ENCODE measurements at places on chromosomes 4 and X.

- no peak for DNase-seq
Observed at GRCh38 chrX:80354966-80355465, 65.2 kb upstream of the TENT5D start.

GRCh38 chr4:120903419-120903818 is 19.1 kb downstream of the PRDM5 start:
- no peak for DNase-seq

- no peak for DNase-seq
Observed at GRCh38 chr4:173827707-173828106, 297.7 kb upstream of the HAND2 start.

- no peak for DNase-seq
Observed at GRCh38 chr4:184655889-184656869, 6.6 kb downstream of the PRIMPOL start.

- no peak for DNase-seq
Observed at GRCh38 chr4:90845777-90846176, 718.6 kb downstream of the CCSER1 start.

- no peak for DNase-seq
Observed at GRCh38 chr4:105510245-105510644, 36.4 kb upstream of the PPA2 start.

DNA sequence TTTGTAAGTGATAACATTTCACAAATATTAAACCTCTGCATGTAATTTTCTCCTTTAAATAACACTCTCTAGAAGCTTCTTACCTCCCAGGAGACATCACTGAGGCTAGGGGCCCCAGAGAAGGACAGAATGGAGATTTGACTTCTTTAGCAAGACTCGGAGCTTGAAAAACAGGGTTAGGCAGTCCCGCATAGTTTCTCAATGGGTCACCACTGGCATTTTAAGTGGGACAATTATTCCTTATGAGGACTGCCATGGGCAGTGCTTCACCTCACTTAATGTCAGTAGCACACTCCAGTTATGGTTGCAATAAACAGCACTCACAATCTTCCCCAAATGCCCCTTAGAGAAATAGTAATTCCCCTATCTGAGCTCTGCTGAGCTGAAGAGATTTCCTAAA is 66.7 kb upstream of the NOCT start:
- no peak for DNase-seq

GRCh38 chr4:4627906-4628305 is 86.1 kb upstream of the STX18 start:
- no peak for DNase-seq

DNA sequence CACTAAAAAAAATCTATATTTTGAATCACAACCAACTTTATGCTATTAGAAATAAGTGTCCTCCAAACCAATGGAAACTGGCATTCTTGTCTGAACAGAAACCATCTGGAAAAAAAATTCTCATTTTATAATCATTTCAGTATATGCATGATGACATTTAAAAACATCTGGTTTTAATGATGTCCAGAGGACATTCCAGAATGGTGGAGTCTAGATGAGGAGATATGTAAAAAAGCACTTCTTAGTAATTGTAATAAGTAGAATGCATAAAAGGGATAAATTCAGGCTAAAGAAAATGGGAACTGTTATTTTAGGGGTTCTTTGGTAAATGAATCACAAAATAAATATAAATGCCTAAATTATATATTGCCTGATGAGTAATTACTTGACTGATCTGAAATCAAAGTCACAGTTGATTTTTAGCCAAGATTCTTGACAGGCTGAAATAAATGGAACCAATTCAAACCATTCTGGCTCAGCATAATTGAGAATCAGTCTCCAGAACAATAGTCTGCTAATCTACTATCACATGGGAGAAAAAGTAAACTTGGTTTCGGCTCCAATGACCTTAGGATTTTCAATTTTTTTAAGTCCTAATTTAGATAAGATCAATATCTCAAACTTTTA is 636.6 kb downstream of the FAT4 start:
- no peak for DNase-seq

- DNase-seq = no peak
Observed at GRCh38 chr4:11313157-11313943, 115.3 kb downstream of the HS3ST1 start.

GRCh38 chrX:153700376-153700945 is 12.7 kb downstream of the SLC6A8 start:
- DNase-seq = no peak

GRCh38 chrX:132677233-132677716 is 188.4 kb upstream of the MBNL3 start:
- no peak for DNase-seq

DNA sequence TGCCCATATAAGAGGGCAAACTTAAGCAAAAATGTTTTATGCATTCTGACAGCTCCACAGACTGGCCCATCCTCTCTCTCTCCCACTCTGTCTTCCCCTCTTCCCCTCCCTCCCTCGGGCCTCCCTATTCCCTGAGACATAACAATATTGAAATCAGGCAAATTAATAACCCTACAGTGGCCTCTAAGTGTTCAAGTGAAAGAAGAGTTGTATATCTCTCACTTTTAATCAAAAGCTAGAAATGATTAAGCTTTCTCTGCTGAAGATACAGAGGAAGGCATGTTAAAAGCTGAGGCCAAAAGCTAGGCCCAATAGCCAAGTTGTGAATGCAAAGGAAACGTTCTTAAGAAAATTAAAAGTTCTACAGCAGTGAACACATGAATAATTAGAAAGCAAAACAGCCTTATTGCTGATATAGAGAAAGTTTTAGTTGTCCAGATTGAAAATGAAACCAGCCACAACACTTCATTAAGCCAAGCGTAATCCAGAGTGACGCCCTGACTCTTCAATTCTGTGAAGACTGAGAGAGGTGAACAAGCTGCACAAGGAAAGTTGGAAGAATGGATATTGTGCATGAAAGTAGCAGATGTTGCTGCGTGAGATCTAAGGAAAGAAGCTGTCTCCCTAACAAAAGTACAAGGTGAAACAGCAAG is 54.9 kb downstream of the USO1 start:
- no peak for DNase-seq

GRCh38 chrX:11953615-11954014 is 184.7 kb upstream of the FRMPD4 start:
- DNase-seq = no peak

GRCh38 chr4:97759785-97760184 is 383.5 kb downstream of the STPG2 start:
- no peak for DNase-seq

- DNase-seq = no peak
Observed at GRCh38 chrX:44585866-44586265, 43.2 kb upstream of the FUNDC1 start.

- no peak for DNase-seq
Observed at GRCh38 chr4:81227138-81227537, 12.1 kb upstream of the PRKG2 start.

DNA sequence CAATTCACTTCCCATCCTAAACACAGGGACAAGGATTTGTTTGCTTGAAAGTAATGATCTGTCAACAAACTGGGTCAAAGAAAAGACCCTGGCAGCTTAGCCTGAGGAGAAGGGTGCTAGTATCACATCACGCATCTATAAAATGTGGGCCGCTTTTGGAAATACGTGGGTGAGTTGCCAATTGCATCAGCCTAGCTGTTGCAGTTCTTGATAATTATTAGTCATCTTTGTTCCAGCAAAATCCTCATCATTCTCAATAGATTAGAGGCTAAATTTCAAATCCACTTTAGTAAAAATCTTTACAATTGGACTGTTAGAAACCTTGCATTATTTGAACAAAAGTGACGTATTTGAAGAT is 33.6 kb upstream of the TAPT1 start:
- no peak for DNase-seq

DNA sequence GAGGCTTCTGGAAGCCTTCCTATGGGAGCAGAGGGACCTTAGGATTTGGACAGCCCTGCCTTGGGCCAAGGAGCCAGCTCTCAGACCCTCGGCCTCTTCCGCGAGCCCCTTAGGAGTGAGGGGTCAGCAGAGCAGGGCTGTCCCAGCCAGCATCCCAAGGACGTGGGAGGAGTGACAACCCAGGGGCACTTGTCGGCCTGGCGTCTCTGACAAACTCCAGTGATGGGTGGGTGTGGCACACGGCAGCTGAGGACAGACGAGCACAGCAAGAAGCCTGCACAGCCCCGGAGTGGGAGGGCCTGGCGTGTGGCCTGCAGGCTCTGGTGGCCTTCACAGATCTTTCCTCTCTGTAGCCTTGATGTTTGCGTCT is 11.6 kb upstream of the TNIP2 start:
- DNase-seq = no peak

DNA sequence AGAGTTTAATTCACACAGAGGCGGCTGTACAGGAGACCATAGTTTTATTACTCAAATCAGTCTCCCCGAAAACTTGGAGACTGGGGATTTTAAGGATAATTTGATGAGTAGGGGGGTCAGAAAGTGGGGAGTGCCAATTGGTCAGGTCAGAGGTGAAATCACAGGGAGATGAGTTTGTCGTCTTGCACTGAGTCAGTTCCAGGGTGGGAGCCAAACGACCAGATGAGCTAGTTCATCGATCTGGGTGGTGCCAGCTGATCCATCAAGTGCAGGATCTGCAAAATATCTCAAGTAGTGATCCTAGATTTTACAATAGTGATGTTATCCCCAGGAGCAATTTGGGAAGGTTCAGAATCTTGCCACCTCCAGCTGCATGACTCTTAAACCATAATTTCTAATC is 4.0 kb downstream of the ETFDH start:
- no peak for DNase-seq

GRCh38 chrX:5233830-5234229 is 994.8 kb downstream of the NLGN4X start:
- DNase-seq = no peak

GRCh38 chrX:19372547-19373331 is 29.0 kb downstream of the PDHA1 start:
- peak; percentile 2 for DNase-seq

GRCh38 chrX:107626481-107626880 is 1.8 kb upstream of the PRPS1 start:
- DNase-seq = no peak

GRCh38 chr4:123587983-123588494 is 191.4 kb downstream of the SPRY1 start:
- peak; percentile 70 for DNase-seq

GRCh38 chr4:732911-733630 is 27.4 kb downstream of the PCGF3 start:
- DNase-seq = peak; percentile 29

GRCh38 chr4:137378821-137379220 is 153.5 kb downstream of the PCDH18 start:
- DNase-seq = no peak

GRCh38 chr4:48683784-48684666 is 96.1 kb downstream of the FRYL start:
- DNase-seq = no peak

GRCh38 chr4:168096407-168096784 is 4.1 kb downstream of the ANXA10 start:
- DNase-seq = no peak

DNA sequence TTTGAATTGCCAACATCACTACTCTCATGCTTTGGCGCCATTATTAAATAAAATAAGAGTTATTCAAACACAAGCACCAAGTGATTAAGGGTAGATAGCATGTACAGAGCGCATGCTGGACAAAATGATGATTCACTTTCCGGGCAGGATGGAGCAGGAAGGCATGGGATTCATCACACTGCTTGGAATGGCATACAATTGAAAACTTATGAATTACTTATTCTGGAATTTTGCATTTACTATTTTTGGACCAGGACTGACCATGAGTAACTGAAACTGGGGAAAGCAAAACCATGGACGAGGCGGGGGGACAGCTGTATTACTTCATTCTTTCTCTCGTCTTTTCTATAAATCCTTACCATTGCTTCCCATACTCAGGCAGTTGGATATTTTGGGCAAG is 28.5 kb upstream of the FGF5 start:
- DNase-seq = no peak

- DNase-seq = peak; percentile 81
Observed at GRCh38 chr4:128061566-128062536, 739 bp downstream of the LARP1B start.

DNA sequence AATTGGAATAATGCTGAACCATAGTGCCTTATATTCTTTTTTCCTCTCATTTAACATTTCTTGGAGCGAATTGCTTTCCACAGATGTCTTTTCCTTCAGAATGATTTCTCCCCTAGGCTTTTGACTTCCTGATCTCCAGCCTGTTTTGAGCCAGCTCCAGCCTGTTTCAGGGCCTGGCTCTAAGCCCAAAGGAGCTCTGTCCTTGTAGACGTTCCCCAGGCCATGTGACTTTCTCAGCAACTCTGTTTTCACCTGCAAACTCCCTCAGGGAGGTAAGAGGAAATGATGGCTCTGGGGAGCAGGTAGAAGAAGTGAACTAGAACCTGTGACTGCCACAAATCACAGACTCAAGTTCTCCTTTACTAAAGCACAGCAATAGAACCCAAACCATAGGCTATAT is 89.1 kb downstream of the AKAP4 start:
- DNase-seq = peak; percentile 66

GRCh38 chr4:2794486-2795299 is 1.8 kb downstream of the SH3BP2 start:
- DNase-seq = peak; percentile 67

DNA sequence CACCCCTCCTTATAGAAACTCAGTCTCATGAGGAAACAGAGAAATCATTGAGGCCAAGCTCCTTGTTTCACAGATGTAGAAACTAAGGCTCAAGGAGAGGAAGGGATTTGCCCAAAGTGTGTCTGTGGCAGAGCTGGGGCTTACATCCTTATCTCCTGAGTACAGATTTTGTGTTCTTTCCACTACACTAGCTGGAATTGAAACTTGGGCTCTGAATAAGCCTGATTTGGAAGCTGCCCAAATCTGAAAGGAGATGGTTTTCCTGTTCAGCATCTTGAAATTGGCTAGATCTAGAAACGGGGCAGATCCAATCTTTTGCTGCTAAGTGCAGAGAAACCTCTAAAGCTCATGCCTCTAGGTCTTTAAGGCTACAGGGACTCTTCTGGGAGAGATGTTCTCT is 24.3 kb downstream of the AWAT2 start:
- no peak for DNase-seq

DNA sequence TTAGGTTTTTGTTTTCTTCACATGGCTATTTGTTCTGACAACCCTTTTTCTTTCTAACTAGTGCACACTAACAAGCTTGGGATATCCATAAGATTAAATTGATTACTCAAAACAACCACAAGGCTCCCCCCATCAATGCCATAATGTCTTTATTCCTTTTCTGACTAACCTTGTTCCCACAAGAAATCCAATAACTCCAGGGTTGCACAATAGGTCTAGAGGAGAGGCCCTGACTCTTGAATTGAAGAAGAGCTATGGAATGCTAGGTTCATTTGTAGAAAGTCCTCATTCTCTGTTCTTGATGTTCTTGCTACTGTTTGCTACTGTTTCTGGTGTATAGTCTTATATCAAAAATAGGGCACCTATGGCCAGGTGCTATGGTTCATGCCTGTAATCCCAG is 71.0 kb downstream of the PRRG1 start:
- DNase-seq = no peak

DNA sequence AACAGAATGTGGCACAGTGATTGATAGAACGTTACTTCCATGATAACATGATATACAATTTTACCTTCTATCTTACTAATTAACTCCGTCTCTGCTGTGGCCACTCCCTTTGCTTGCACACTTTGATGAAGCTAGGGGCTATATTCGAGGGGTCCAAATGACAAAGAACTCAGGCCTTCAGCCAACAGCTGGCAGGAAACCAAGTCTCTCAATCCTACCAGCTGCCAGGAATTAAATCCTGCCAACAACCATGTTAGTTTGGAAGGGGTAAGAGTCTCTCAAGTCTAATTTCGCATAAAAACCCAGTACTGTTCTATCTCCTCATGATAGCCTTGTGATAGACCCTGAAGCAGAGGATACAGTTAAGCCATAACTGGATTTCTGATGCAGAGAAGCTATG is 1122.9 kb upstream of the PCDH10 start:
- DNase-seq = no peak
